Activated naive CD8-positive, alpha-beta T cell treated with anti-CD3 and anti-CD28 coated beads, Interleukin-2, amount 10 ng/mL, durations not matched to agents 7 days and 5 days (primary cell): ENCODE measurements at places on chromosomes 4 and X.

DNA sequence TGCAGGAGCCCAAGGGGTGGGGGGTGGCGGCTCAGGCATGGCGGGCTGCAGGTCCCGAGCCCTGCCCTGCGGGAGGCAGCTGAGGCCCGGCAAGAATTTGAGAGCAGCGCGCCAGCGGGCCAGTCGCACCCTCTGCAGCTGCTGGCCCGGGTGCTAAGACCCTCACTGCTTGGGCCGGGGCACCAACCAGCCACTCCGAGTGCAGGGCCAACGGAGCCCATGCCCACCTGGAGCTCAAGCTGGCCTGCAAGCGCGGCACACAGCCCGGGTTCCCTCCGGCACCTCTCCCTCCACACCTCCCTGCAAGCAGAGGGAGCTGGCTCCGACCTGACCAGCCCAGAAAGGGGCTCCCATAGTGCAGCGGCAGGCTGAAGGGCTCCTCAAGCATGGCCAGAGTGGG is 758.2 kb upstream of the INTU start:
- H3K27ac ChIP-seq, result no peak overlapping the region
- peaks cover 2% of the 10 kb centered on the region for H3K36me3 ChIP-seq
- no peaks in the 10 kb centered on the region for H3K4me1 ChIP-seq
- H3K27me3 ChIP-seq, result no peaks in the 10 kb centered on the region

DNA sequence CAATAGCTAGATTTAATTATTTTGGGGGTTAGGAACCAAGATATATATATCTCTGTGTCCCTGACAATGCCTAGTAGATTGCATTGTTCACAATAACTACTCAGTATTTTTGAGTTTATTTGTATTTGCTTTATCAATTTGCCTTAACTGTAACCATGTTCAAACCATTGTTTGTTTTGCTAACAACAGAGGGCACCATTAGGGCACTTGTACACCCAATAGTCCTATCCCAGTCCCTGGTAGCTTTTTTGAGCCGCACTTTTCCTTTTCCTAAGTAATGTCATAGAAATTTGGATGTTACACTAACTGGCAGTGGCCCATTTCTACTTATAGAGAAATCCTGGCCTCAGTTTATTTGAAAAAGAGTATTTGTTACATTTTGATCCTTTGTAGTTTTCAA is 575 bp upstream of the KLHL5 start:
- peaks cover 13% of the 10 kb centered on the region for H3K4me1 ChIP-seq
- H3K36me3 ChIP-seq, result peaks cover 13% of the 10 kb centered on the region
- no peak overlapping the region for H3K27ac ChIP-seq
- no peak overlapping the region for H3K4me3 ChIP-seq
- H3K27me3 ChIP-seq, result no peaks in the 10 kb centered on the region
- no peak for DNase-seq

DNA sequence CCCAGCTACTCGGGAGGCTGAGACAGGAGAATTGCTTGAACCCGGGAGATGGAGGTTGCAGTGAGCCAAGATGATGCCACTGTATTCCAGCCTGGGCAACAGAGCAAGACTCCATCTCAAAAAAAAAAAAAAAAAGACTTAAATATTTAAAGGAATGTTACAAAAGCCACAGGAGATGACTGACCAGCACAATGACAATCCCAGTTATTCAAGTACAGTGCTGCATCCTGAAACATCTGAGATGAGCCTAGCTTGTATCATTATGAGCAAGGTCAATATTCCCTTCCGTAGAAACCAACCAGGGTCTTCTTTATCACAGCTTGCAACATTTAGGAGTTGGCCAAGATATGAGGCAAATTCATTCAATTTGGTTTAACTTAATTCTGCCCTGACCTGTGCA is 38.6 kb downstream of the LNX1 start:
- H3K27me3 ChIP-seq, result peaks cover 5% of the 10 kb centered on the region
- no peak overlapping the region for H3K27ac ChIP-seq
- H3K4me3 ChIP-seq, result no peak overlapping the region
- no peaks in the 10 kb centered on the region for H3K4me1 ChIP-seq
- DNase-seq, result no peak

DNA sequence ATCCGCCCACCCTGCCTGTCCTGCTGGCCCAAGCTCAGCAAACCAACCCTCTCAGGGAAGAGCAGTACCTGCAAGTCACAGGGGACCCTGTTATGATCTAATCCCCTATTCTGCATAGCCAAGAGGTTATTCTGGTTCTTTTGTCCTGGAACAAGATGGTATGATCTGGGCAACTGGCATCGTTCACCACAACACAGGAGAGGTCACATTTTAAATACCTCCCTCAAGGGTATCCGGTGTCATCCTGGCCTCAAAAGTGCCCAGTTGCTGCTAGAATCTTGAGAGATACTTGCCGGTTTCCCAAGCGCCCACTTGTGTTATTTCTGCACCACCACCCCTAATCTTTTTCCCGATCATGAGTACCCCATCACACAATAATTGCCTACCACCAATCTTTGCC is 497.5 kb downstream of the BCOR start:
- no peaks in the 10 kb centered on the region for H3K4me1 ChIP-seq
- H3K27me3 ChIP-seq, result no peaks in the 10 kb centered on the region
- no peak overlapping the region for H3K4me3 ChIP-seq

DNA sequence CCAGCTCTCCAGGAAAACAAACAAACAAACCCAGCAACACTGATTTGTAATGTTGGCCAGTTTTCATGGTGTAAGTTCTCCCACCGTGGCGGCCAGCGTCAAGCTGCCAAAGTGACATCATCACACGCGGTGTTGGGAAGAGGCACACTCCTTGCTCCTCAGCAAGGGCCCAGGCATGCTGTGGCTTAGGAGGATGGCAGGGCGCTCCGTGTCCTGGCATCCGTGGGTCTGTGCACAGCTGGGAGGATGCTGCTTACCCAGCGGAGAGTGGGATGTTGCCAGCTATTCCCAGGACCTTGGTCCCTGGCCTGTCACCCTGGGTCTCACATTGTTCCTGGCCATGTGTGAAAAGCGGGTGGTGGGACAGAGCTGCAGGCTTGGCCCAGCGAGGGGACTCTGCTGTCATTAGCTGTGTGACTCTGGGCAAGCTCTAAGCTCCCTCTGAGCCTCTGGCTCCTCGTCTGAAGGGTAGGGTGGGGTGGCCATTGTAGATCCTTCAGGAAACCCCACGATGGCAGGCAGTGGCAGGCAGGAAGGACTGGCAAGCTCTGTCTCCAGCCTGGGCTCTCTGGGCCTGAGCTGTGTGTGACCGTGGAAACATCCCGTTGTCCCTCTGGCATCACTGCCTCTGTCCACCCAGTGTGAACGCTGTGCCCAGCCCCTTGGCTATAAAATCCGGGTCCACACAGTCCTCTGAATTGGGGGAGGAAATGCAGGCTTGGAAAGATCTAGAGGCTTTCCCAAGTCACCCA is 10.8 kb downstream of the PSAPL1 start:
- H3K4me3 ChIP-seq, result no peak overlapping the region
- H3K36me3 ChIP-seq, result no peaks in the 10 kb centered on the region
- no peaks in the 10 kb centered on the region for H3K27me3 ChIP-seq
- no peaks in the 10 kb centered on the region for H3K4me1 ChIP-seq

- no peaks in the 10 kb centered on the region for H3K4me1 ChIP-seq
- no peak overlapping the region for H3K4me3 ChIP-seq
- no peak overlapping the region for H3K27ac ChIP-seq
- peaks cover 7% of the 10 kb centered on the region for H3K36me3 ChIP-seq
- no peaks in the 10 kb centered on the region for H3K27me3 ChIP-seq
Measured at GRCh38 chr4:148030193-148030873, 298.4 kb downstream of the ARHGAP10 start.

DNA sequence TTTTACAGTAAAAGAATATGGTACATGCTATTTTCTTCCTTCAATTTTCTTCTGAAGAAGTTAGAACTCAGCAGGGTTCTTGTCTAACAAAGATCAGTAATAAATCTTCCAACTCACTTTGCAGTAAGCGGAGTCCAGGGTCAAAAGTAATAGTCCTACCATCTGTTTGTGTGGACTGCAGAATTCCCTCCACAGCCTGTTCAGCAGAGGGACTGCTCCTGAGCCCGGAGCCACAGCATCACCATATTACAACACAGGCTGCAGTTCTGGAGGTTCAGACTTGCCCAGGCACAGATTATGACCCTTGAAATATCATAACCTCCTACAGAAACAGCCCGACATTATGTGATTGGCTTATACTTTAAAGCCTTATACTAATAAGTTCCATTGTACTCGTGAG is 10.3 kb downstream of the FHDC1 start:
- DNase-seq, result no peak
- peaks cover 2% of the 10 kb centered on the region for H3K4me1 ChIP-seq
- H3K27me3 ChIP-seq, result peaks cover 32% of the 10 kb centered on the region
- no peaks in the 10 kb centered on the region for H3K36me3 ChIP-seq
- no peak overlapping the region for H3K27ac ChIP-seq

DNA sequence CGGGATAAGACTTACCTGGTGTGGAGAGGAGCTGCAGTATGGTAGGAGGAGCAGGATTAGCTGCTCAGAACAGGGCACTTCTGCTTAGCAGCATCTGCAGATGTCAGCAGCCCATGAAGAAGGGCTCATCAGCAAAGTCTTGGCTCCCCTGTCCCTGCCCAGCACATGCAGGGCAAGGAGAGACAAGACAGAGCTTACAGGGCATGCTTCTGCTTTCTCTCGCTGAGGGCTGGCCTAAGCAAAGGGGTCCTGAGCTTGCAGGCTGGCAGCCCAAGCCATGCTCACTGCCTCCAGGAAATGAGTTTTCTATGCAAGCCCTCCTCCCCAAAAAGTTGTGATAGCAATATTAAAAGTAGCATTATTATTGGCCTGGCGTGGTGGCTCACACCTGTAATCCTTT is 39.5 kb upstream of the TAPT1 start:
- H3K36me3 ChIP-seq, result no peaks in the 10 kb centered on the region
- no peaks in the 10 kb centered on the region for H3K27me3 ChIP-seq
- H3K4me3 ChIP-seq, result no peak overlapping the region
- peaks cover 4% of the 10 kb centered on the region for H3K4me1 ChIP-seq
- DNase-seq, result no peak

- no peaks in the 10 kb centered on the region for H3K4me1 ChIP-seq
- H3K36me3 ChIP-seq, result no peaks in the 10 kb centered on the region
- no peak overlapping the region for H3K4me3 ChIP-seq
- H3K27ac ChIP-seq, result no peak overlapping the region
- DNase-seq, result no peak
- no peaks in the 10 kb centered on the region for H3K27me3 ChIP-seq
Measured at GRCh38 chrX:127389900-127390299, 570.4 kb downstream of the PRR32 start.

DNA sequence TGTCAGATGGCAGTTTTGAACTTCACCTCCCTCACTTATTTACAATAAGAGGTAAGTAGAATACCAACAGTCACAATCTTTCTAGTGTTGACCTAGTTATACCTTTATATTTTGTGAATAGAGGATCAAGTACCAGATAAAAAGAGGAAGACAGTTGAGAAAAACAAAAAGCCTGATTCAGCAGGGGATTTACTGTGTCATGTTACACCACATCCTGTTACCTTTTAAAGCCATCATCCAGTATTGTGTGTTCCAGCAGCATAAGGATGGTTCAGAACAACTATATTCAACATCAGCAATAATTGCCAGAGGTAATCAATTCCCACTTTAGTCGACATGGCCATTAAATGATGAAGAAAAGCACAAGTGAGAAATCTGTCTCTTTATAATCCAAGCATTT is 21.3 kb upstream of the CXCL6 start:
- no peaks in the 10 kb centered on the region for H3K4me1 ChIP-seq
- H3K27me3 ChIP-seq, result no peaks in the 10 kb centered on the region
- no peak overlapping the region for H3K27ac ChIP-seq

- peaks cover 3% of the 10 kb centered on the region for H3K36me3 ChIP-seq
- no peaks in the 10 kb centered on the region for H3K27me3 ChIP-seq
- peaks cover 2% of the 10 kb centered on the region for H3K4me1 ChIP-seq
Measured at GRCh38 chr4:6188687-6189305, 11.6 kb downstream of the JAKMIP1 start.

DNA sequence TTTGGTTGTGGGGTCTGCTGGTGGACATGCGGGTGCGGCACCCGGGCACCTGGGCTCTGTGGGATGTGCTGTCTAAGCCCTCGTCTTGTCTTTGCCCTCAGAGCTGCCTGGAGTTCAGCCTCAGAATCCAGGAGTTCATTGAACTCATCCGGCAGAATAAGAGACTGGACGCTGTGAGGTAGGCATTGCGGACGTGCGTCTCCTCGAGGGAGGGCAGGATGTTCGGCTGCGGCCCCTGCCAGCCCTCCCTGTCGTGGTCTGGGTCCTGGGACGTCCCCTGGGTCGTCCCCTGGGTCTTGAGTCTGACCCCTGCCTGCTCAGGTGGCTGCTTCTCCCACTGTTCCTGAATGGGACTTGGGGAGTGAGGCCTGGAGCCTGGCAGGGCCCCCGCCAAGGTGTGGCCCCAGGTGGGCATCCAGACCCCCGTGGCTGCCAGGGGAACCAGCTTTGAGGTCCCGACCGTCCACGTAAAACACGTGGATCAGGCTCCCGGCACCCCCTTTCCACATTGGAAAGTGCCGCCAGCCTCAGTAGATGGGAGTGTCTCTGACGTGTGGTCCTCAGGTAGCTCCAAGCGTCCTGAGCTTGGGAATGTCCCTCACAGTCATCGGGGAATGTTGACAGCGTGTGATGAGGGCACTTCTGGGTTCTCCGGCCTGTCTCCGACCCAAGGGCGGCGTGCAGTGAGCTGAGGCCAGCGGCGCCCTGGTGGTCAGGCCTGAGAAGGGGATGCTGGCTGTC is 19.3 kb upstream of the UVSSA start:
- no peak for DNase-seq
- H3K4me3 ChIP-seq, result no peak overlapping the region
- no peaks in the 10 kb centered on the region for H3K27me3 ChIP-seq
- peaks cover 22% of the 10 kb centered on the region for H3K4me1 ChIP-seq
- no peak overlapping the region for H3K27ac ChIP-seq

DNA sequence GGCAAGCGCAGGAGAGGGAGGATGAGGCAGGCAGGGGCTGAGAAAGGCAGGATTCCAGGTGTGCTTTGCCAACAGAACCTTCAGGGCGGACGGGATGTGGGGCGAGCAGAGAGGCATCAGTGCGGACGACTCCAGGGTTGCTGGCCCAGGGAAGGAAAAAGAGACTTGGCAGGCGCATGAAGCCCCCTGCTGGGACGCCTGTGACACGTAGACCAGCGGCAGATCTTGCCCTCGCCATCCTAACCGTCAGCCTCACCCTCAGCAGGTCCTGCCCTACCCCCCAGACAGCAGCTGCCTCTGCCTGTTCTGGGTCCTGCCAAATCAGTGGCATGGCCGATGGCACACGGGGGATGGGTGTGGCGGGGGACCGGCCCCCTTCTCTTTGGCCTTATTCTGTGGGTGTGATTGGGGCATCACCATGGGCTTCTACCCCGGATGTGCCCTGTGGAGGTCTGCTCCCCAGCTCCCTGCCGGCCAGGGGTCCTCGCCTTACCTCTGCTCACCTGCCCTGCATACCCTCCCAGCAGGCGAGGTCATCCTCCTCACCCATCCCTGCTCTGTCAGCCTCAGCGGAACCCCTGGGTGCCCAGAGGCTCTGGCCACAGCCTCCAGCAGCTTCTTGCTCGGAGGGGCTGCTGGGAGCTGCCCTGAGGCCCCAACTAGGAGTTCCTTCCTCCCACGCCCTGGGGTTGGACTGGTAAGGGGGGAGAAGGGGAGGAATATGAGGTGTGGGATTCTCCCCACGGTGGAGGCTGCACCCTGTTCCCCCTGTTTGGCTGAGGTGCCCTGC is 2.9 kb upstream of the SH3BP2 start:
- DNase-seq, result no peak
- H3K27me3 ChIP-seq, result no peaks in the 10 kb centered on the region
- H3K4me1 ChIP-seq, result peaks cover 31% of the 10 kb centered on the region
- no peak overlapping the region for H3K4me3 ChIP-seq
- peak overlapping the region; percentile 8 for H3K27ac ChIP-seq

- H3K36me3 ChIP-seq, result peaks cover 4% of the 10 kb centered on the region
- H3K4me3 ChIP-seq, result no peak overlapping the region
- no peak overlapping the region for H3K27ac ChIP-seq
- peaks cover 33% of the 10 kb centered on the region for H3K27me3 ChIP-seq
- DNase-seq, result no peak
- peaks cover 8% of the 10 kb centered on the region for H3K4me1 ChIP-seq
Measured at GRCh38 chr4:30723201-30723955, 3.2 kb downstream of the PCDH7 start.
